Panc1 (cell line): ENCODE measurements at places on chromosomes 16 and 17. TPM values are rescaled to one million over a fixed set of nuclear protein-coding genes. Genes with fewer than 3 reads are reported as not detected.

Gene WFDC1
- not detected for total RNA-seq

Gene NLGN2
- total RNA-seq, result 33.6 TPM

Gene PRAC2
- not detected for total RNA-seq

Gene PDILT
- not detected for total RNA-seq

- DNase-seq, result no peak
Measured at GRCh38 chr16:23914946-23915530, 79.3 kb downstream of the PRKCB start.

- DNase-seq, result no peak
Measured at GRCh38 chr17:50111673-50112655, 16.8 kb downstream of the PDK2 start.

- no peak for DNase-seq
Measured at GRCh38 chr17:79970576-79971068, 65.0 kb downstream of the TBC1D16 start.

DNA sequence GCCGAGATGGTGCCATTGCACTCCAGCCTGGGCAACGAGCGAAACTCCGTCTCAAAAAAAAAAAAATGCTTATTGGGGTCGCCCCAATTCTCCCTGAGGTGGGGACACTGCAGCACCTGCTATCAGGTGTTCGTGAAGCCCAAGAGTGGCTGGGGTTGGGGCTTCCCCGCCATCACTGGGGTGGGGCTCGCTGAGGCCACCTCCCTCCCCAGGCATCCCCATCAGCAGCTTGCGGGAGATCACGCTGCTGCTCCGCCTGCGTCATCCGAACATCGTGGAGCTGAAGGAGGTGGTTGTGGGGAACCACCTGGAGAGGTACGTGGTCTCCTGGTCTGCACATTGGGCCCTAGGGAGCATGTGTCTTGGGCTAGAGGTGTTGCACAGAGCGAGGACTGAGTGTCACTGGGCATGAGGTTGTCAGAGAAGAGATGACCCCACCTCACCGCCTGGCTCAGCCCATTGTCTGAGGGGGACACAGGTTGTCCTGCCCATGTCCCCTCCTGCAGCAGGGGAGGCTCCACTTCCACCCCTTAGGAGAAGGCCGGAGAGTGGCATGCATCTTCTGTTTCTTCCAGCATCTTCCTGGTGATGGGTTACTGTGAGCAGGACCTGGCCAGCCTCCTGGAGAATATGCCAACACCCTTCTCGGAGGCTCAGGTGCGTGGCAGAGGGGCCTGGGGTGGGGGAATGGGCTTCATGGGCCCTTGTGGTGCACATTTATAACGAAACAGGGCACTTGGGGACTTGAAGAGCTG lies 4.9 kb downstream of the CDK10 start:
- DNase-seq, result no peak
